Activated CD4-positive, alpha-beta memory T cell treated with anti-CD3 and anti-CD28 coated beads, Interleukin-2, amount 10 ng/mL, durations not matched to agents 7 days and 5 days (primary cell): ENCODE measurements at places on chromosomes 5 and 9. TPM values are rescaled to one million over a fixed set of nuclear protein-coding genes. Genes with fewer than 3 reads are reported as not detected.
A peak's percentile ranks its signal among the peaks of the same experiment; 100 is the strongest.

GRCh38 chr5:74116266-74116665 is 490.3 kb downstream of the ARHGEF28 start:
- H3K36me3 ChIP-seq = no peaks in the 10 kb centered on the region
- no peak overlapping the region for H3K27ac ChIP-seq
- H3K4me1 ChIP-seq = no peaks in the 10 kb centered on the region
- H3K27me3 ChIP-seq = peaks cover 16% of the 10 kb centered on the region

Gene BOD1
- total RNA-seq = 14.3 TPM

- no peak overlapping the region for H3K27ac ChIP-seq
- no peaks in the 10 kb centered on the region for H3K27me3 ChIP-seq
- no peaks in the 10 kb centered on the region for H3K36me3 ChIP-seq
- H3K4me1 ChIP-seq = no peaks in the 10 kb centered on the region
- H3K4me3 ChIP-seq = no peak overlapping the region
- no peak for DNase-seq
Measured at GRCh38 chr9:8946461-8946860, 1146.9 kb upstream of the DMAC1 start.

Gene TAF1L
- 0.05 TPM for total RNA-seq

GRCh38 chr9:34547960-34548611 is 25.3 kb upstream of the ENHO start:
- DNase-seq = peak; percentile 31
- H3K27me3 ChIP-seq = peaks cover 19% of the 10 kb centered on the region
- H3K27ac ChIP-seq = no peak overlapping the region
- H3K4me3 ChIP-seq = no peak overlapping the region
- H3K36me3 ChIP-seq = no peaks in the 10 kb centered on the region

GRCh38 chr9:28215536-28216299 is 642.4 kb upstream of the C9orf72 start:
- no peaks in the 10 kb centered on the region for H3K36me3 ChIP-seq
- no peaks in the 10 kb centered on the region for H3K27me3 ChIP-seq
- no peak overlapping the region for H3K27ac ChIP-seq
- H3K4me3 ChIP-seq = no peak overlapping the region

Gene CD180
- total RNA-seq = 0.88 TPM

- no peaks in the 10 kb centered on the region for H3K27me3 ChIP-seq
- no peak overlapping the region for H3K27ac ChIP-seq
- no peak overlapping the region for H3K4me3 ChIP-seq
- H3K4me1 ChIP-seq = no peaks in the 10 kb centered on the region
- DNase-seq = no peak
- peaks cover 8% of the 10 kb centered on the region for H3K36me3 ChIP-seq
Measured at GRCh38 chr5:180034564-180034963, 37.0 kb downstream of the RNF130 start.

GRCh38 chr5:964821-965220 is 43.8 kb upstream of the NKD2 start:
- peaks cover 35% of the 10 kb centered on the region for H3K27me3 ChIP-seq
- peak overlapping the region; percentile 96 for H3K27ac ChIP-seq
- H3K36me3 ChIP-seq = peaks cover 4% of the 10 kb centered on the region
- H3K4me1 ChIP-seq = peaks cover 62% of the 10 kb centered on the region

GRCh38 chr5:6856653-6857052 is 143.4 kb downstream of the TENT4A start:
- H3K27ac ChIP-seq = no peak overlapping the region
- no peaks in the 10 kb centered on the region for H3K27me3 ChIP-seq
- H3K36me3 ChIP-seq = peaks cover 3% of the 10 kb centered on the region

- DNase-seq = no peak
- no peak overlapping the region for H3K4me3 ChIP-seq
- peaks cover 4% of the 10 kb centered on the region for H3K4me1 ChIP-seq
- no peaks in the 10 kb centered on the region for H3K36me3 ChIP-seq
- H3K27ac ChIP-seq = no peak overlapping the region
- H3K27me3 ChIP-seq = peaks cover 25% of the 10 kb centered on the region
Measured at GRCh38 chr5:79753877-79754645, 64.4 kb downstream of the CMYA5 start.

Gene LECT2
- total RNA-seq = not detected

GRCh38 chr9:138069731-138070456 is 192.3 kb downstream of the CACNA1B start:
- no peaks in the 10 kb centered on the region for H3K36me3 ChIP-seq
- H3K4me1 ChIP-seq = no peaks in the 10 kb centered on the region
- no peak overlapping the region for H3K27ac ChIP-seq
- H3K27me3 ChIP-seq = peaks cover 8% of the 10 kb centered on the region

DNA sequence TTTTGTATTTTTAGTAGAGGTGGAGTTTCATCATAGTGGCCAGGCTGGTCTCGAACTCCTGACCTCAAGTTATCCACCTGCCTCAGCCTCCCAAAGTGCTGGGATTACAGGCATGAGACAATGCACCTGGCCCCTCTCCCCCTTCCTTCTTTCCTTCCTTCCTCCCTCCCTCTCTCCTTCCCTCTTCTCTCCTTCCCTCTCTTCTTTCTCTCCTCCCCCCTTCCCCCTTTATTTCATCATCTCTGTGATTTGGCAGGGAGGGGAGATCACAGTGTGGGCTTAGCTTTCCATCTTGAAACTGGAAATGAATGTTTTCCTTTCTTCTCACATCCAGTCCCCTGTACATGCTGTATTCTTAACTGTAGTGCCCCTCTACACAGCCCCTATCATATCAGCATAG is 12.7 kb downstream of the RHOBTB3 start:
- H3K27ac ChIP-seq = no peak overlapping the region
- DNase-seq = no peak

DNA sequence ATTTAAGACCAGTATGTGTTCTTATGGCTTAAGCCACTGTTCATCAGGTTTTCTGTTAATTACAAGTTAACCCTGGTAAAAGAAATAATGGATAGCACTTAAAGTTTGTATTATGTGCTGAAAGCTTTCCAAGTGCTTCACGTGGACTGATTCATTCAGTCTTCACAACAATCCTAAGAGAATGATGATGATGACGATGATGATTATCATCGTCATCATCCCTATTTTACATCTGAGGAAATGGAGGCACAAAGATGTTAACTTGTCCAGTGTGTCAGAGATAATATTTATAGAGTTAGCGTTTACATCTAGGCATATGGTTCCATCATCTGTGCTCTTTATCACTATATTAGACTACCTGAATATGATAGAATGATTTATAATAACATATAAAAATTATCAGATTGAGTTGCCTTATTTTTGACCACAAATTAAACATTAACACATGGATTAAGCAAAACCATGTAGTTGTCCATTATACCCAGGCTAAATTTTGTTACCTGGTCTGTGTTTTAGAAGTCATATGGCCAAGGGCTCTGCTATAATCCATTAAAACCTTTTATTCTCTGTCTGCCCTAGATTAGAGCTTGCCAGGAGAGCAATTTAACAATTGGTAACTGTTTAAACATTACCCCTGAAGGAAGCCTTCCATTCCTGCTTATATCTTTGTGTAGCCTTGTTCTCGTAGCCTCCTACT is 102.3 kb upstream of the MAP3K1 start:
- no peak overlapping the region for H3K4me3 ChIP-seq
- H3K36me3 ChIP-seq = peaks cover 16% of the 10 kb centered on the region
- H3K4me1 ChIP-seq = peaks cover 32% of the 10 kb centered on the region
- no peak overlapping the region for H3K27ac ChIP-seq

Gene TPPP
- total RNA-seq = 0.10 TPM

- H3K4me3 ChIP-seq = no peak overlapping the region
- no peak overlapping the region for H3K27ac ChIP-seq
- DNase-seq = no peak
- H3K27me3 ChIP-seq = no peaks in the 10 kb centered on the region
- no peaks in the 10 kb centered on the region for H3K36me3 ChIP-seq
Measured at GRCh38 chr5:110335361-110336066, 391.0 kb downstream of the TMEM232 start.

DNA sequence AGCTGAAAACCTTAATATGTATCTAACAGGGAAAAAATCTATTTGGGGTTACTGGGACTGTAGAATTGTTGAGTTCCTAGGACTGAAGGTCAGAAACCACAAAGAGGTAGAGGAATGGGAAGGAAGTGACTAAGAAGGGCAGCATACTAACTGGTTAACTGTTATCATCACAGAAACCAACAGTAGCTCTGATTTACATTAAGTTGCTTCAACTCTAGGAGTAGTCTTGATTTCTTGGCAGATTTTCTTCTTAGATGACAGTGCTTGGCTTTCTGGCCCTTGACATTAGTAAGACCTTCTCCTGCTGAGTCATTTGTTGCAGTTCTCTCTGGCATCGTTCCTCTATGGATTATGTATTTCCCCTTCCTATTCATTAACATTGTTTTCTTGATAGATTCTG is 116.1 kb upstream of the RASA1 start:
- no peak overlapping the region for H3K4me3 ChIP-seq
- no peak for DNase-seq
- H3K27ac ChIP-seq = no peak overlapping the region
- H3K27me3 ChIP-seq = no peaks in the 10 kb centered on the region
- no peaks in the 10 kb centered on the region for H3K36me3 ChIP-seq

GRCh38 chr5:140591747-140592372 is 27.2 kb downstream of the SLC35A4 start:
- no peaks in the 10 kb centered on the region for H3K36me3 ChIP-seq
- no peak for DNase-seq
- H3K27me3 ChIP-seq = peaks cover 5% of the 10 kb centered on the region
- no peak overlapping the region for H3K4me3 ChIP-seq

Gene MCC
- total RNA-seq = 10.4 TPM

DNA sequence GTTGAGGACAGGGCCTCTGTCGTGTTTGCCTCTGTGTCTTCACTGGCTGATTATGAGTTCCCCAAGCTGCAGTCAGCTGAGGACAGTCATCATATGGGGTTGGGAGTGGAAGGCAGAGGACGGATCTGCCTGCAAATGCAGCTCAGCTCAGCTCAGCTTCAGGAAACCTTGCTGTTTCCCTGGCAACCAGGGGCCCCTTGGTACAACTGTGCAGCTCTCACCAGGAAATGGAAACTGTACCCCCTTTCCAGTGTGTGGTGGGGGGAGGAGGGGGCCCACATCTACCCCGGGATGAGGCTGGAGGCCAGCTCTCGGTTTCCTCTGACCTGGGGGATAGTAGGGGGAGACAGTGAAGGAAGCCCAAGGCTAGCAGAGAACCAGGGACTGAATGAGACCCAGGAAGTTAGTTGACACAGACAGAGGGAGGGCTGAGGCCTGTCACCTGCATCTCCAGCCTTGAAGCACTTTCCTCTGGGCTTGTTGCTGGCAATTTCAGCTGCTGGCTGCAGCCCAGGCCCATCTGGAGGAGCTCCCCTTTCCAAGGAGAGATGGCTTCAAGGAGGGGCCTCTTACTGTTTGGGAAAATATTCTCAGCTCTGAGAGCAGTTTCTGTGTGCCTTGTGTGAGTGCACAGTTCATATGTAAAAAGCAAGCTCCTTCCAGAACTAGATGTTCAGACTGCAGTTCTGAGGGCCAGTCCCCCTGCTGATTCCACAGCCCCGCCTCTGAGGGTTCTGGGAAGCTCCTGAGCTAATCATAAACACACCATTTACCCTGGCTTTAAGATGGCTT is 6.9 kb downstream of the ANXA6 start:
- peak overlapping the region; percentile 96 for H3K27ac ChIP-seq
- peak; percentile 83 for DNase-seq
- peak overlapping the region; percentile 50 for H3K4me3 ChIP-seq
- no peaks in the 10 kb centered on the region for H3K27me3 ChIP-seq
- peaks cover 95% of the 10 kb centered on the region for H3K4me1 ChIP-seq

DNA sequence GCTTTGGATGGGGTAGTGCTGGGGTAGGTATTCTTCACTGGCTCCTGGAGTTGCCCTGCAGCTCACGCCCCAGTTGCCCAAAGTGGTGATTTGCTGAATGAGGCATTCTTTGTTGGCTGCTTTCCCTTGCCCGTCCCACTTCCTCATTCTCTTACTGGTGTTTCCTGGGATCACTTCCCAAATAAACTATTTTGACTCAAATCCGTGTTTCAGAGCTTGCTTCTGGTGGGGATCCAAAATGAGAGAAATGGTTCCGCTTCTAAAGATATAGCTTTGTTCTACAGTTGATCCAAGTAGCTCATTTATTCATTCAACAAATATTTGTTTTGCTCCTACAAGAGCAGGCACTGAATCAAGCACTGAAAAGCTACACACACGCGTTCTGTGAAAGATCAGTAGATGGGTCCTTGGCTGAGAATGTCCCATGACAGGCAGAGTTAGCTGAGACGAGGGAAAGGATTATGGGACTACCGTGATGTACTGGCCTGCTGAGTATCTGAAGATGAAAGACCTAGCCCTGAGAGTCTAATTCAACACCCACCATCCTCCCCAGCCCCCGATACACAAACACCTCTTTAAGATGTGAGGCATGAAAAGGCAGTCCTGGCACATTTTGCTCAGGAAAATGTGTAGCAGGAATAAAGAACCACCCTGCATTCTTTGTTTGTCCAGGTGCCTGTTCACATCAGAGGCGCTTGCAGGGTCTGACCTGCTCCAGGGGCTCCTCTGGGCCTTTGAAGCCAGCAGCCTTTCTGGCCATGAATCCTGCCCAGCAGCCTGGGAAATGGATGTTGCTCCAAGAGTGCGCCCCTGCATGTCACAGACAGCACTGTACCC is 143.1 kb upstream of the RANBP3L start:
- H3K27me3 ChIP-seq = no peaks in the 10 kb centered on the region
- H3K27ac ChIP-seq = no peak overlapping the region
- H3K36me3 ChIP-seq = no peaks in the 10 kb centered on the region
- no peak overlapping the region for H3K4me3 ChIP-seq
- DNase-seq = no peak
- peaks cover 10% of the 10 kb centered on the region for H3K4me1 ChIP-seq

DNA sequence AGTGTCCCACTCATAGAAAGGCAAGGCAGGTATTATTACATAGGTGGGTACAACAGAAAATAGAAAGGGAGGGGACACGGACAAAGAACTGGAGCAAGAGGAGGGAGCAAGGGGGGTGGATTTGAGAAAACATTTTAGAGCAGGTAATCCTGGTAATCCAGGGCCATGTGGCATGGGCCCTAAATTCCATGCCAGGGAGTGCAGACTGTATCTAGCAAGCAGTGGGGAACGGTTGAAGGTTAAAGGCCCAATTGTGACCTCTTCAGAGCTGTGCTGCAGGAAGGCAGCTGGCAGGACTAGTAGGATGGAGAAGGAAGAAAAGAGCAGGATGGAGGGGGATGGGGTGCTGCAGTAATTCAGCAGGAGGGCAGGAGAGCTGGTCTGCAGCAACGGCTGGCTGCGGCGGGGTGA is 75.2 kb downstream of the PDE6A start:
- H3K4me1 ChIP-seq = no peaks in the 10 kb centered on the region
- H3K36me3 ChIP-seq = no peaks in the 10 kb centered on the region
- H3K4me3 ChIP-seq = no peak overlapping the region
- no peak overlapping the region for H3K27ac ChIP-seq
- no peak for DNase-seq

Gene GLDC
- 4.2 TPM for total RNA-seq

DNA sequence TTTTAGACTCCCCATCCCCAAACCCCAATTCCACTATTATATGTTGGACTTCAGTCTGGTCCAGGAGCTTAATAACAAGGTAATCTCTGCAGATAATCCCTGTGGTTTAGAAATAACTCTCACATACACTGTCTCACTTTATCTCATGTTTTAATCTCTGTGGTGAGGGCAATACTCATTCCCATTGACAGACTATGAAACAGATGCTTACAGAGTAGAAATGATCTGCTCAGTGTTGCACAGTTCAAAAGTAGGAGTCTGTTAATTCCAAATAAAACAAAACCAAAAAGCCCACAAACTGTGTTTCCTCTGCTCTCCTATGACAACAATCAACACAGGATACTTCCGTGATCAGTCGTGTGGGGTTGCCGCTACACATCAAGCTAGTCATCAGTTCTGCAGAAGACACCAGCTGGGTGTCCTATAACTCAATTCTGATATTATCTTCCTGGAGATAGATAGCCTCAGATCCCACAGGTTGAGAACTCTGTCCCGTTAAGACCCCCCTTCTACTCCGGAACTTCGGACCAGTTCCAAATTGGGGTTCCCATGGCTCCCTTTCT is 26.3 kb upstream of the FANCC start:
- no peak overlapping the region for H3K4me3 ChIP-seq
- DNase-seq = no peak
- H3K27me3 ChIP-seq = peaks cover 28% of the 10 kb centered on the region
